ENCODE measurements at places on chromosomes 12 and 14.

DNA sequence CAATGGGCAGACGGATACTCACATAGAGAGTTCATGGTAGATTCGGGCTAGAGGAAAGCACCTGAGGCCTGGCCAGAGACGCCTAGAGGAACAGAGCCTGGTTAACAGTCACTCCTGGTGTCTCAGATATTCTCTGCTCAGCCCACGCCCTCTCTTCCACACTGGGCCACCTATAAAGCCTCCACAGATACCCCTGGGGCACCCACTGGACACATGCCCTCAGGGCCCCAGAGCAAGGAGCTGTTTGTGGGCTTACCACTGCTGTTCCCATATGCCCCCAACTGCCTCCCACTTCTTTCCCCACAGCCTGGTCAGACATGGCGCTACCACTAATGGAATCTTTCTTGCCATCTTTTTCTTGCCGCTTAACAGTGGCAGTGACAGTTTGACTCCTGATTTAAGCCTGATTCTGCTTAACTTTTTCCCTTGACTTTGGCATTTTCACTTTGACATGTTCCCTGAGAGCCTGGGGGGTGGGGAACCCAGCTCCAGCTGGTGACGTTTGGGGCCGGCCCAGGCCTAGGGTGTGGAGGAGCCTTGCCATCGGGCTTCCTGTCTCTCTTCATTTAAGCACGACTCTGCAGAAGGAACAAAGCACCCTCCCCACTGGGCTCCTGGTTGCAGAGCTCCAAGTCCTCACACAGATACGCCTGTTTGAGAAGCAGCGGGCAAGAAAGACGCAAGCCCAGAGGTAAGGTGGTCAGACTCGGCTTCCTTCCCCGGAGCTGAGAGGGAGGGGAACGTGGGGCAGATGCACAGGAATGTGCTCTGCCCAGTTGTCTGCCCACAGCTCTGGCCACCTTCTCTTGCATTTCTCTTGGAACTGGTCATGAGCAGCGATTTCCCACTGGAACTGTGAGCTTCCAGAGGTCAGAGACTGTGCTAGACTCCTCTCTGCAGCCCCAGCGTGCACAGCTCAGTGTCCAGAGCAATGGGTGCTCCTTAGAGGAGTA is at the start of gene CD4:
Gene CD4, plus strand, starts transcription at position 557 of the 953 bp plus-strand sequence. CDS start 10,611 bp downstream, outside the sequence.
- peak; percentile 74 for DNase-seq

DNA sequence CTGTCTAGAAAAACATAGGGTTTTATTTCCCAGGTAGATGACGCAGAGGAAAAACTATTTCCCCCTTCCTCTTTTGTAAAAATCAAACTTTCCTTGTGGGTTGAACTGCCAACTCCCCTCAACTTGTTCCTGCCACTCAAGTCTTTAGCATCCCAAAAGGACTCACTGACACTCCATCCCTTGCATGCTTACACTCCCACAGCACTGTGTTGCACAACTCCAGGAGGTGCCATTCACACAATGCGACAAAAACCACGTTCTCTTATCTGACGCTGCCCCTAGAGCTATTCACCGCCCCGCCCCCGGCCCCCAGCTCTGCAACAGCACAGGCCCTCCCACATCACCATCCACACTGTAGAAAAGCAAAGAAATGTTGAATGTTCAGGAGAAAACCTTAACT is 16.9 kb upstream of the STON2 start:
- DNase-seq = no peak

GRCh38 chr12:25591144-25591543 is 38.1 kb upstream of the LMNTD1 start:
- no peak for DNase-seq

DNA sequence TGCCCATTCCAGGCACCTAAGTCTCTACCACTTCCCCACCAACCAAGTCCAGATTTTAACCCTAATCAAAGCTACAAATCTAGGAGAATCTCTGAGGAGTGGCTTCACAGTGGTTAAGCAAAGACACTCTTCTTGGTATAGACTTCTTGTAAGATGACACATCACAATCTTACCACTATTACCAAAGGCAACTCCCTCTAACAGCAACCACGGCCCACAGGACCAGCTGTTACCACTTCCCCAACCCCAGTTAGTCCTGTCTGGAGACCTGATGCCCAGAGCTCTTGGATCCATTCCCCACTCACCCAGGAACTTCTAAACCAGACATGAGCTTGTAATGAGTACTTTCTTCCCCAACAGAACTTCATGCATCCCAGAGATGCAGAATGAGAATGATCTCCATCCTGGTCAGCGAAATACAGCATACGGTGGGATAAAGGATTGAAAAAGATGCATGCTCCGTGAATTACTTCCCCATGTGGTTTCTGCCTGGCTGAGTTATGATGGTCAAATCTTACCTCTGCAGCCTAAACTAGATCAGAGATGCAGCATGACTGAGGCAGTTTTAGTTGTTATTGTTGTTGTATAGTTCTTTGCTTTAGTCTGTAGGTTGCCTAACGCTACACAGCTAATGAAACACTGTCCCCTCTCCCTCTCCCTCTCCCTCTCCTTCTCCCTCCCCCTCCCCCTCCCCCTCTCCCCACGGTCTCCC is 87.7 kb upstream of the FOXN3 start:
- DNase-seq = no peak

- DNase-seq = no peak
Observed at GRCh38 chr14:34368971-34369647, 92.9 kb downstream of the SPTSSA start.

GRCh38 chr12:91007531-91008290 is 2.9 kb upstream of the EPYC start:
- no peak for DNase-seq

GRCh38 chr12:89832336-89832735 is 123.7 kb upstream of the ATP2B1 start:
- no peak for DNase-seq

DNA sequence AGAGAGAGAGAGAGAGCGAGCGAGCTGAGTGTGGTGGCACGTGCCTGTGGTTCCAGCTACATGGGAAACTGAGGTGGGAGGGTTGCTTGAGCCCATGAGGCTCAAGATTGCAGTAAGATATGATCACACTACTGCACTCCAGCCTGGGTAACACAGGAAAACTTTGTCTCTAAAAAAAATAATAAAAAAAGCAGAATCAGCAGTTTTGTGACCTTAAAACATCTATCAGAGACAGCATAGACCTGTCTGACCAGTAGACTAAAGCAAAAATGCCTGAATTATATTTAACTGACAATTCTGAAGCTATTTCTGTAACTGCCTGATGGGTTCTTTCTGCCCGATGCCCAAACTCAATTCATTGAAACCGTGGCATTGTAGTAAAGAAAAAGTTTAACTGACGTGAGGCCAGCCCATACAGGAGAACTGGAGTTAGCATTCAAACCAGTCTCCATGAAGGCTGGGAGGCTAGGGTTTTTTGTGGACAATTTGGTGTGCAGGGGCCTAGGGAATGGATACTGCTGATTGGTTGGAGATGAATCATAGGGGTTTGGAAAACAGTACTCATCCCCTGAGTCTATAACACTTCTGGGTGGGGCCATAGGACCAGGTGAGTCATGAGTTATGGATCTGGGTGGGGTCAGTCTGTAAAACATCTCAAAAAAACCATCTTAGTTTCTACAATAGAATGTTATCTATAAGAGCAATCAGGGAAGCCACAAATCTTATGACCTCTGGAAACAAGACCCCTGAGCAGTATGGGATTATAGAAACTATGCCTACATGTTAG is 8.0 kb upstream of the RASSF8 start:
- no peak for DNase-seq

DNA sequence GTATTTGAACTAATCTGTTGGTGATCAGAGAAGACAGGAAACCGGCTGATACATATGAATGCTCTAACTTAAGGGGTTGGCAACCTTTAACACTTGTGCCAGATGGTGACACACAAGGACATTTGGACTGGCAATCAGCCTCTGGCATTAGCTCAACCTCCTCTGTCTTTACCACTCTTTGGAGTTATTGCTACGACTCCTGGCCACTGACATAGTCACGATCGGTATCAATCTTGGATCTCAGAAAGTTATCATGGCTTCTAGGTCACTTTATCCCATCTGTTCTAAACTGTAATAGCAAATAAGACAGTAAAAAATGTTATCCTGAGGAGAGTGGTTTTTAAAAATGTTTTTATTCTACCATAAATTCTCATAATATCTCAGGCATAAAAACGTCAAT is 575.2 kb upstream of the MDGA2 start:
- no peak for DNase-seq

DNA sequence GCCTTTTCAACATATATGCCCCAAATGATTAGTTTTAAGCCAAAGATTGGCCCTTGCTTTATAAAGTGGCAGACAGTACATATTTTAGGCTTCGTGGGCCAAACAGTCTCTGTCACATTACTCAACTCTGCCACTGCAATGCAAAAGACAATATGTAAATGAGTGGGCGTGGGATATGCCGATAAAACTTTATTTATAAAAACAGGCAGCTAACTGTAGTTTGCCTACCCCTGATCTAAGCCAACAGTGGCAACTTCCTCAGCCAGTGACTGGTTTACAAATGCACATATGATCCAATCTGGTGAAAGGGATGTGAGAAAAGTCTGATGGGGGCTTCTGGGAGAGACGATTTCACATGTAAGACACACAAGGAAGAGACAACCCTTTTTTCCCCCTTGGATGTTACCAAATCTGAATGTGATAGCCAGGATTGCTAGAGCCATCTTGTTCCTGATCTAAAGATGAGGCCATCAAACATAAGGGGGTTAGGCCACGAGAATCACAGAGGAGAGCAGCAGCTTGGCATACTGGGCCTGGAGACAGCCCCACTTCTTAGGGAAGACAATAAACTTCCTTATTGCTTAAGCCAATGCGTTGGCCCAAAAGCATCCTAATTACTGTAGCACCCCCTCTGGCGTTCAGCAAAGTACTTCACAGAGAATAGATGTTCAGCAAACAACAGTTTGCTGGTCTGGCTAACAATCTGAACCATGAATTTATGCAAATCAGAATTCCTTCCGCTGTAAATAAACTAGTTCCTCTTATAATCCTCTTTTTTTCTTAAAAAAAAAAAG is 75.2 kb upstream of the TMCC3 start:
- no peak for DNase-seq

DNA sequence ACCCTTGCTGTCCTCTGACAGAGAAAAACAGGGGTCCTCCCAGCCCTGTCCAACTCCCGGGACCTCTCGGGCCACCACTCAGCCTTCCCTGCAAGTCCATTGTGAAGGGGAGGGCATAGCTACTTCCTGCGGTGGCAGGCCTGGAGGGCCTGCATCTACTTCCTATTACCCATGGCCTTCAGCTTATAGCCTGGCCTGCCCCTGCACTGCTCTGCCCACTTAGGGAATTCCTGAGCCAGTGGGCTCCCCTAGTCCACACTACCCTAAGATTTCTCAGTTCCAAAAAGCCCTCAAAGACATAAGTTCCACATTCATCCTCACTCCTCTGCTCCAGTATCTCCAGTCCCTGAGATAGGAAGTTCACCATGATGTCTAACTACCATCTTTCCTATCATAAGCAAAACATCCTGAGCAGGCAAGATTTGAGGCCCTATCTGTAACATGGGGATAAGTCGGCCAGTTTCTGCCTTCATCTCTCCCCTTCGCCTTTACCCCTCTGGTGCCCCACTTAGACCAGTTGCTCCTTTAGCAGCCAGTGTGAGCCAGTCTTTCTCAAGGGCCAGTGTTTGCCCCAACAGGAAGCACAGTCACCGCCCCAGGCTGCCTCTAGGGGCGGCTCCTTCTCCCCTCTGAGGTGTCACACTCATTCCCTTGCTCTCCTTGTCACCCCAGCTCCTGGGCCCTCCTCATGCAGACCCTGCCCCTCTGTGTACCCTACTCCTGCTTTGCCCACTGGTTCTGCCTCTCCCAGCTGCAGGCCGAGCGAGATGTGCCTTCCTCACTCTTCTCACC is 10.9 kb downstream of the HDAC7 start:
- DNase-seq = no peak

GRCh38 chr12:9221483-9221882 is 13.3 kb upstream of the PZP start:
- DNase-seq = no peak

GRCh38 chr12:102372087-102372486 is 108.3 kb downstream of the IGF1 start:
- DNase-seq = no peak

DNA sequence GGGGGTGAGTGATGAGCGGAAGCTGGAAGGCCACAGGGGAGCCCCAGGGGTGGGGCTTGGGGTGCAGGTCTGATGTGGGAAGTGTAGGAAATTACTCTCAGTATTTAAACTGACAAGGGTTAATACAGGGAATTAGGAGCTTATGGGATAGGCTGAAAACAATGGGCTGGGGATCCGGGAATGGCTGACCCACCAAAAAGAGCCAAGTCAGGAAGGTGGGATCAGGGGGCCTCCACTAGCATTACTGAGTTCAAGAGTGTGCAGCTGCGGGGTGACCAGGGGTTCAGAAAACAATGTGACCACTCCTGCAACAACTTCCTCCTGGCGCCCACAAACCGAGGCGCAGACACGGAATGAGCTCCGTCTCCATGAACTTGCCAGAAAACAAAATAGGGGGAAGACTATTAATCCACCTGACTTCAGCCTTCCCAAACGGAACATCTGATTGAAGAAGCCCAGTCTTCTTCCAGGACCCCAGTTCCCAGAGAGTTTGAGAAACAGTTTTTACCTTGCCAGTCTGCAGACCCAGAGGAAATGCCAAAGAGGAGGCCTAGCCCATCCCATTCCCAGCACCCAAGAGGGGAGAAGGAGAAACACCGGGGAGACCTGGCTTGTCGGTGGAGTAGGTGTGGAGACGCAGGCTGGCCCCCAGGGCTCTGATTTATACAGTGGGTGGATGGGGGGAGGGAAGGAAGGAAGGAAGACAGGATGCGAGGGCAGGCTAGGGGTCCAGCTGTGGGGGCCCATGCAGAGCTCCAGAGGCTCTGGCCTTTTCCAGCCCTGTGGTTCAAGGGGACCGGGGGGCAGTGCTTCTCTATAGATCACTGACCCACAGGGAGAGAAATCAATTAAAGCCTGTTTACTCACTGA is 16.5 kb upstream of the YY1 start:
- no peak for DNase-seq

GRCh38 chr12:50566066-50566465 is 61.3 kb downstream of the DIP2B start:
- DNase-seq = no peak

DNA sequence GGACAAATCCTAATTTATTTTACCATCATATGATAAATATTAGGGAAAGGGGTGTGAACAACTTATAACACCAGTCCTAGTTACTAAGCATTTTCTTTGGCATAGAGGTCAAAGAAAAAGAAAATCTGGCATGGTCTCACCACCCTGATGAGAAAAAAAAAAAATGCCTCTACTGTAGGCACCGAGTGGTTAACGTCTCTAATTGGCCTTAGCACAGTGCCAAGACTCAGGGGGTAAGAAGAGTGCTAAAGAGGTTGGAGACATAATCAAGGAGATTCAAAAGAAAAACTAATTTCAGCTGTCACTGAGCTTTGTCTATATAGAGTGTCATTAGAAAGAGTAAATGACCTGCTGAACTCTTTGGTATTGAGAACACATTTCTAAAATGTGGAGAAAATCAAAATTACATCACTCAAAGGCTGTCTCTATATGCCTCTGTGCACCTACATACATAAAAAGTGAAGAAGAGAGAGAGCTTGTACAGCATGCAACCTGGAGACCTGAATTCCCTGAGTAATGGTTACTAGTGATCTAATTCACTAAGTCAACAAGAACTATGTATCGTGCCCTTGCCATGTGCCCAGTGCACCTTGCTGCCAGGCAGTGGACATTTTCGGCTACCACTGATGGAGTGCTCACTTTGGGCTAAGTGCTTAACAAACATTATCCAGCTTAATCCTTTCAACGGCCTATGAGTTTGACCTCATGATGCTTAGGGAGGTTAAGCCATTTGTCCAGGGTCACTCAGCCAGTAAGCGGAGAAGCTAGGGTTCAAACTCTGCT is 113.8 kb upstream of the G2E3 start:
- DNase-seq = no peak

GRCh38 chr12:6370994-6371754 is 4.2 kb downstream of the SCNN1A start:
- DNase-seq = no peak

- DNase-seq = no peak
Observed at GRCh38 chr14:103131580-103131979, 8.3 kb downstream of the TNFAIP2 start.
